ENCODE measurements at places on chromosomes 6 and 20.

- DNase-seq: no peak
Observed at GRCh38 chr6:168828800-168829199, 387.8 kb downstream of the SMOC2 start.

- DNase-seq: no peak
Observed at GRCh38 chr6:73929405-73929804, 233.4 kb downstream of the CD109 start.

DNA sequence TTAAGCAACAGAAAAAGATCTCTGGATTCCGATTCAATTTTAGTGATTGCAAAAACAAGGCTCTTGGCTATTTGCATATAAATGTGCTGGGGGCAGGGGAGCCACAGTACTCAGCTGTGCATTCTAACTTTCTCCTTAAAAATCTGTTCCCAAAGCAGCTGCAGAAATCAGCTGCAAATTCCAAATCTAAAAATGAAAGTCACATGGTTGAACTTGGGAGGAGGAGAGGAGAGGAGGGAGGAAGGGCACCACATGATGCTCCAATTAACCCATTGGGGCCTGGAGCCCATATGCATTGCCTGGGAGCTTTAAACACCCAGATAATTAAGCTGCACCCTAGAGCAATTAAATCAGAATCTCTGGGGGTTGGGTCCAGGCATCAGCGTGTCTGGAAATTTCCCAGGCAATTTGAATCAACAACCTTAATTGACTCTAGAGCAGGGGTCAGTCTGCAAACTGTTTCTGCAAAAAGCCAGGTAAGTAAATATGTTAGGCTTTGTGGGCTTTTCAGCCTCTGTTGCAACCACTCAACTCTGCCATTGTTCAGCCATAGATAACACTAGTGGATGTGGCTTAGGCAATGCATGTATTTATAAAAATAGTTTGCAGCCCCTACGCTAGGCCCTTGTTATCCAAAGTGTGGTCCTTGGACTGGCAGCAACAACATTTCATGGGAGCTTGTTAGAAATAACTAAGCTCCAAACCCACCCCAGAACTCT lies 508.1 kb downstream of the KIF16B start:
- DNase-seq: no peak

- no peak for DNase-seq
Observed at GRCh38 chr20:62023935-62024334, 41.7 kb downstream of the TAF4 start.

GRCh38 chr6:11236076-11236750 lies 3.7 kb upstream of the NEDD9 start:
- no peak for DNase-seq

DNA sequence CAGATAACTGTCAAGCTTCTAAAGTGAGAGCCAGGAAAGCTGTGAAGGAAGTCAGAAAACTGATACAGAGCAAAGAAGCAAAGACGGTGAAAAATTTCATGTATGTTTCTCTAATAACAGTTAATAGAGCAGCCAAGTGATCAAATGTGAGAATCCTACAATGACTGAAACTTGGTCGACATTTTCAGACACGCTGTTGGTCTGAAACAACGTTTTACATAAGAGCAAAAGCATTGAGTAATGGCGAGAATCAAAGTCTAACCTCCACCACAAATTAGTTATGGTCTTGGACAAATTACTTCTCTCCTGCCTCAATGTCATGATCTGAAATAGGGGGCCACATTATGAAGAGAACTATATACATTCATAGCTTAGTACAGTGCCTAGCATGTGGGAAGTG lies 3.3 kb downstream of the MKKS start:
- DNase-seq: no peak
